ENCODE measurements at places on chromosomes 5 and 9.

DNA sequence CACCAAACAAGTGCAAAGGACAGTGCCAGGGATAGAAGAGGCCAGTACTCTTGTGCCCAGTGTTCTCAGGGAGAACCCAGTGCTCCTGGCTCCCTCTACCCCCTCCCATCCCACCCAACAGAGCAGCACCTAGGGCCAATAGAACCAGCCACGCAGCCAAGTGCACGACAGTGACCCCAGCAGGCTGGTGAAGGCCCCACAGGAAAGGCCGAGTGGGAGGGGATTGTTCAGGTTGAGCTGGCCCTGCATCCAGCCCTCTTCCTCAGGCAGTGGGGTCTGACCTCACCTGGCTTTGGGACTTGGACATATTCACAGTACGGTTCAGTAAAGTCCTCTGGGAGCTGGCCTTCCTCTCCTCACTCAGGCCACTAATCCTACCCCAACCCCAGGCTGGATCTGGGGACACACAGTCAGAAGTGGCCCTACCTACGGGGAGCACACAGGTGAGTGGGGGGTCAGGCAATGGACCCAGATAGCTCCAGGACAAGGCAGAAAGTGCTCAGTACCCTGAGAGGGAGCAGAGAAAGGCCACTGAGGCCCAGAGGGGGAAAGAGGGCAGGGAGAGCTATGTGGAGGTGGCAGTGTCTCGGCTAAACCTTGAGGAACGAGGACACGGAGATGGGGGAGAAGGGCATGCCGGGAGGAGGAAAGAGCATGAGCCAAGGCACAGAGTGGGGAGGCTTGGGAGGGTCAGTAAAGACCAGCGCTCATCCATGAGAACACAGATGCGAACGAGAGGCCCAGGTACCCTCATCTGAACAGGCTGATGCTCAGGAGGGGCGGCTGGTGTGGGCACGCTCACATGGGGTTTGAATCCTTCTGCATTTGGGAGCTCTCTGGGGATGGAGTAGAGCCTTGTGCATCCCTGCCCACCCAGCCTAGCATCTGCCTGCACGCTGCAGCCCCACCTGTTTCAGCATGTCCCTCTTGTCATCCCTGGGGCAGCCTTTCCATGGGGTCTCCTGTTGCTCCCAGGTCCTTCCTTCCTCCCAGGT lies 25.6 kb downstream of the POLR1E start:
- no peak for DNase-seq

GRCh38 chr5:168093200-168093910 lies 198.1 kb upstream of the WWC1 start:
- DNase-seq, result no peak

- DNase-seq, result no peak
Observed at GRCh38 chr9:79041266-79041665, 530.5 kb upstream of the TLE4 start.

- no peak for DNase-seq
Observed at GRCh38 chr9:94576131-94576530, 17.5 kb downstream of the FBP2 start.

DNA sequence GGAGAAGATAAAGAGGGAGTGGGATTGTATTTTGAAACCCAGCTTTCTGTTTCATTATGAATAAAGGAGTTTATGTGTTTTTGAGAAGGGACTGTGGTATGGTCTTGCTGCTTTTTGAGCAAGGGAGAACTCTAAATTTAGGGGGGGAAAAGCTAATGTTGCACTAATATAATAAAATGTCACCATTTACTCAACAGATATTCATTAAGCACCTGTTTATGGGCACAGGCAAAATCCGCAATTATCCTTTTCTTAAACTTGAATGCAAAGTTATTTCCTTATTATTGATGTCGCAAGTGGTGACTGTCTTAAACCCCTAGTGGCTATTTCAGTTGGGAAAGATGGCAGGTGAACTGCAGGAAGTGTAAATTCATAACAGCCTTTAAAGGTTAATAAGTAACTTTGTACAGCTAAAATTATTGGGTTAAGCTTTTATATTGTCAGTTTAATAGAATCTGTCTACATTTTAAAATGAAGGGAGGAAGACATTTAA lies 1.5 kb downstream of the CDC42SE2 start:
- no peak for DNase-seq

DNA sequence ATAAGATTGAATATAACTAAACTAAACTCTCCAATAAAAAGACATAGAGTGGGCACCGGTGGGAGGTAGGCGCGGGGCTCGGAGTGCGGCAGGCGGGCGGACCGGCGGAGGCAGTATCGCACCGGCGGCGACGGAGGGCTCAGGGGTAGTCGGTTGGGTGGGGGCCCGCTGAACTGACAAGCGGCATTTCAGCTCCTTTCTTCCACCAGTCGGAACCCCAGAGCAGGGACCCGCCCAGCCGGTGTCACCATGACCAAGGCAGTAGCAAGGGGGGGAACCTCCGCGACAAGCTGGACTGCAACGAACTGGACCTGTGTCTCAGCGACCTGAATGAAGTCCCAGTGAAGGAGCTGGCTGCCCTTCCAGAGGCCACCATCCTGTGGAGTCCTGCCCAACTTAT lies 156.7 kb downstream of the HINT1 start:
- DNase-seq, result no peak

DNA sequence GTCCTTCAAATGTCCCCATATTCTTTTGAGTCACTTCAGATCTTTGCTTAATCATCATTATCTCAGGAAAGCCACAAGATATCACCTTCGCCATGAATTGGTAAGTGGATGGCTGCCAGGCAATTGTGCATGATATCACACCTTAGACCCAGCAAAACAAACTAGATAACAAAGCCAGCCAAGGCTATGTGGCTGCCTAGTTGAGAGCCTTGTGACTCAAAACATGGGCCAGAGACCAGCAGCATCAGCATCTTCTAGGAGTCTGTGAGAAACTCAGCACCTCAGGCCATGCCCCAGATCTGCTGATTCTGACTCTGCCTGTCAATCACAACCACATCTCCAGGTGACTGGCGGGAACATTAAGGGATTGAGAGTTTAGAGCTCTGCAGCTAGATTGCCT lies 82.8 kb downstream of the SLIT3 start:
- DNase-seq, result no peak

DNA sequence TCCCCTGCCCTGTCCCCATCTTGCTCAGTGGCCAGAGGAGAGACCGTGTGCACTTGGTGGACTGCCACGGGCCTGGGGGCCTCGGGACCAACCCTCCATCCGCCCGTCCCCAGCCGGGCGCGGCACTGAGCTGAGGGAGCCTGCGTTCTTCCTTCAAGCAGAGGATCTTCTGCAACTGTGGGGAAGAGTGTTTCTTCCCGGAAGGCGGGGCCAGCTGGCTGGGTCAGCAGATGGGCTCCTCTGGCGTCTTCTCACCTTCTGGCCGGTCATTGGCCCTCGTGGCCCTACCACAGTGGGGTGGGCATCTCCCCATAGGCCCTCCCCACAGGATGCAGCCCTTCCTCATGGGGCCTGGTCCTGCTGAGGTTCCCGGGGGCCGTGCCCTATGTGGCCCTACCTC lies 17.4 kb downstream of the RXRA start:
- no peak for DNase-seq

DNA sequence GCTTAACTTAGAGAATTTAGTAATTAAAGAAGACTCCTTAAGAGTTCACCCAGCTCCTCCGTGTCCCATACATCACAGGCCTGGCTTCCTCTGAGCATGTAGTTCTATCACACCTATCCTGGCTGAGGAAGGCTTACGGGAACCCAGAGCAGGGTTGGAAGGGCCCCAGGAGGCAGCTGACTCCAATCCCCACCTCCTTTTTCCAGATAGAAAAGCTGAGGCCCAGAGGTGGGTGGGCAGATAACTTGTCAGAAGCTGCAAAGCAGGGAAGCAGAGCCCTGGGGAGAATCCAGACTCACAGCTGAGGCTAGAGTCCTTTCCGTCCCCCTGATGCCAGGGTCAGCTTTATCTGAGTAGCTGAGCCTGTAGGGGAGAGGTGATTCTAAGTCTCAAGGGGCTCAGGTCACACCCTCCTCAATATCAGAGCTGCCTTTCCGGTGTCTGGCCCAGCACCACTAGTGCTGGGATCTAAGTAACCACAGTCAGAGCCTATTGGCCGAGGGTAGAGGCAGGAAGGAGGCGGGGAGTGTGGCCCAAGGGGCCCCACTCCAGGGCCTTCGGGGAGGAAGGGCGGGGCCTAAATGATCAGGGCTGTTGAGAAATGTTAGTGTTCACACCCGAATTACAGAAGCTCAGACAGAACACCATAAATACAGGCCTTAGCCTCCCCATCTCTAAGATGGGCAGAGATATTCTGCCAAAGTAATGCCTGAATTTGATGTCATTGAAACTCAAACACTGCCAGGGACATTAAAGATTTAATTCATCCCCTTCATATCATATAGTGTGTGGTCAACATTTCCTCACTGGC lies 9.9 kb downstream of the CCDC69 start:
- DNase-seq, result no peak

Data from SW 1271 (cell line).